Suppressor macrophage treated with lipopolysaccharide for 1 hour (primary cell): ENCODE measurements at places on chromosomes 5 and 9.

- DNase-seq: no peak
Observed at GRCh38 chr9:68728731-68729130, 23.7 kb downstream of the PIP5K1B start.

DNA sequence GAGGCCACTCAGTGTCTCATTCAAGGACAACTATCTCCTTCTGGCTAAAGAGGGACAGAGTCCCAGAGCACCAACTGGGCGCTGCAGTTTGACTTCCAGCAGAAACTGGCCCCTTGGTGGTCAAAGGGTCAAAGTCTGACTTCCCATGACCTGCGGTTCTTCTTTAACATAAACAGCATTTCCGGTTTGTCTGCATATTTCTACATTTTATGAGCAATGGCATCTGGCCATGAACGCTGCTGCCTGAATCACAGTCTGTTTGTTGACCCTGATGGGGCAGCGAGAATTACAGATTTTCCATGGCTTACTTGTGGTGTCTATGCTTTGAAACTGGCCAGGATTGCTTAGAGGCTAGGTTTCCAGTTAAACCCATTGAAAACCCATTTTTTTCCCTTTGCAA lies 1.3 kb downstream of the TNFSF15 start:
- peak; percentile 31 for DNase-seq

- no peak for DNase-seq
Observed at GRCh38 chr5:89187883-89188465, 305.0 kb upstream of the MEF2C start.

- DNase-seq: no peak
Observed at GRCh38 chr9:105447386-105447813, 434 bp upstream of the FSD1L start.

DNA sequence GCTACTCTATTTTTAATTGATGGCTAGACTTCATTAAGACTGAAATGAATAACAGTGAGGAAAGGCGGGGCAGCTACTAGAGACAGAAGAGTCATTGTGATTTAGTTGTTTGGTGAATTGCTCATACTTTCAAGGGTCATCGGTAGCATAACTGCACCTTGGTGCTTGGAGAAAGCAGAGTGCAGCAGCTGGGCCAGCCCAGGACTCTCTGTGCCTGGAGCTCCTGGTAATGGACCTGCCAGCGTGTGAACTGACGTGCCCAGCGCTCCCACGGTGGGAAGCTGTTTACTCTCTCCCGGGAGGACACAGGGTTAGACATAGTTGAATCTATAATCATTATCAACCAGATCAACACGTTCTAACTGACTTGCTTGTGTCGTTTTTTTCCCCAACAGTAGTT lies 42.9 kb downstream of the LURAP1L start:
- DNase-seq: no peak

- DNase-seq: no peak
Observed at GRCh38 chr9:86983620-86984259, 36.4 kb upstream of the GAS1 start.

GRCh38 chr5:68187268-68188055 lies 28.1 kb upstream of the PIK3R1 start:
- no peak for DNase-seq

DNA sequence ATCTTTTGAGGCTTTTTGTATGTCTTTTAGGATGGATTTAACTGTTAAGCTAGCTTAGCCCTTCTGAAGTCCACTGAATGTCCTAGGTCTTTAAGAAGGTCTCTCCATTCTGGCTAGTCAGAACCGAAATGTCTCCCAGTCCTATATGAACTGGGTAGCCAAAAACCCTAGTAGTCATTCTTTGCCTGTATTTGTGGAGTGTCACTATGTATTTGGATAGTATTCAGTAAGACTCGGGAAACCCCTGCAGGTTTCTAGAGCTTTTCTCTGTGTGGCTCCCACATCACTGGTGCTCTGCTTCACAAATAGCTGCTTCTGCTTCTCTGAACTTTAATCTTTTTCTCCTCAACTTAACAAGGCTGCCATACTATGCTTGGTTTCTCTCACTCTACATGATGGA lies 68.0 kb downstream of the RIC1 start:
- no peak for DNase-seq

DNA sequence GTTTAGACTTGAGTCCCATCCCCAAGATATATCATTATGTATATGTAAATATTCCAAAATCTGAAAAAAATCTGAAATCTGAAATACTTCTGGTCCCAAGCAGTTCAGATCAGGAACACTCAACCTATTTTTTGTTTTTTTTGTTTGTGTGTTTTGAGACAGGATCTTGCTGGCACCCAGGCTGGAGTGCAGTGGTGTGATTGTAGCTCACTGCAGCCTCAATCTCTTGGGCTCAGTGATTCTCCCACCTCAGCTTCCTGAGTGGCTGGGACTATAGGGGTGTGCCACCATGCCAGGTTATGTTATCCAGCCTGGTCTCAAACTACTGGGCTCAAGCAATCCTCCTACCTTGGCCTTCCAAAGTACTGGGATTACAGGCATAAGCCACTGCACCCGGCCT lies 50.7 kb upstream of the TRAF1 start:
- DNase-seq: no peak

GRCh38 chr5:16313761-16314160 lies 134.2 kb upstream of the MARCHF11 start:
- DNase-seq: no peak

DNA sequence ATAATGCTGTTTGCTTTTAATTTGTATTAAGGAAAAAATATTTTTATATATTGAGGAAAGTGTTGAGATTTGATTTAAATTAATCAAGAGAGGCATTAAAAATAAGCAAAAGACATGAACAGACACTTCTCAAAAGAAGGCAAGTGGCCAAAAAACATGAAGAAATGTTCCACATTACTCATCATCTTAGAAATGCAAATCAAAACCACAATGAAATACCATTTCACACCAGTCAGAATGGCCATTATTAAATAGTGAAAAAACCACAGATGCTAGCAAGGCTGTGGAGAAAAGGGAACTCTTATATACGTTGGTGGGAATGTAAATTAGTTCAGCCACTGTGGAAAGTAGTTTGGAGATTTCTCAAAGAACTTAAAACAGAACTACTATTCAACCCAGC lies 45.9 kb downstream of the RANBP17 start:
- peak; percentile 21 for DNase-seq

DNA sequence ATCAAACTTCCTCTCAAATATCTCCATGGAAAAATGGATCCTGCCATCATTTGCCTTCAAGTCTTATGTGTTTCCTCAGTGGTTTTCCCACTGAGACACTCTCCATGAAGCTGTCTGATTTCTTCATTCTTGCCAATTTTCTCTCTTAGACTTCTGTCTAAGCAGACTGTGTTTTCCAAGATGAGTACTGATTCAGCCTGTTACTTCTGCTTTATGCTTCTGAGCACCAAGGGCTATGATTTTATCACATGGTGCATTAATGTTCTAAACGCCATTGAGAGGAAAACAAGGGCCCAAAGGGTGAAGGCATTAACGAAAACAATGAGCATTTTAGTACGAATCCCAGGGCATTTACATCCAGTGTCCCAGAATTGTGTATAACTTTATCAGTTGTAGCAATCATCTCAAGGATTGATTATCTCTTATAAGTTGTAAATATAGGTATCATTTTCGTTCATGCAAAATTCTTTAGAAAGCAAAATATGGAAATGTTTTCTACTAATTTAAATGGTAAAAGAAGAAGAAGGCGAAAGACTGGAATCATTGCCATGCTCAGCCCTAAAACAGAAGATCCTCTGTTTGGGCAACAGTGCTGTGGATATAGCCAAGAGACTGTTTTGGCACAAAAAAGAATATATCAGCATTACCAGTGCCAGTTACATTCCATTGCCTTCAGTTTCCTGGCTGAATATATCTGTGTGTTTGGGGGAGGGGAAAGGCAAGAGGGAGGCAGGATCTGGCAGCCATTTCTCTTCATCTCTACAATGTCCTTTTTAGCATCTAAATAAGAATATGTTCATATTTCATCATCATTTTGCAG lies 537.6 kb downstream of the ANXA1 start:
- peak; percentile 1 for DNase-seq

GRCh38 chr5:96649681-96650540 lies 12.3 kb upstream of the CAST start:
- no peak for DNase-seq

GRCh38 chr5:82497242-82497641 lies 219.1 kb upstream of the RPS23 start:
- no peak for DNase-seq

GRCh38 chr5:97840643-97841042 lies 657.6 kb upstream of the RIOK2 start:
- no peak for DNase-seq

DNA sequence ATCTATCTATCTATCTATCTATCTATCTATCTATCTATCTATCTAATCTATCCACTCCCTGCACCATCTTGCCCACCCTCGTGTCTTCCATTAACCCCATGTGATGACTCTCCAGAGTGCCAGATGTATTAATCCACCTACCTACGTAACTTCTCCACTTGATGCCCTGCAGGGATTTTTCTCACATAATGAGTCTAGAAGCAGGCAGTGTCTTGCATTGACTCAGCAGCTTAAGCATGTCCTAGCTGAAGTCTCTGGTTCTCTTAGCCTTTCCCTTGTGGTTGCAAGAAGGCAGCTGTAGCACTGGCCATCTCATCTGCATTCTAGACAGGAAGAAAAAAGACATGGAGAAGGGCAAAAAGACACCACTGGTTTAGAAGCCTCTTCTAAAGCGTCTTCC lies 96.7 kb upstream of the ALDH1B1 start:
- DNase-seq: no peak

DNA sequence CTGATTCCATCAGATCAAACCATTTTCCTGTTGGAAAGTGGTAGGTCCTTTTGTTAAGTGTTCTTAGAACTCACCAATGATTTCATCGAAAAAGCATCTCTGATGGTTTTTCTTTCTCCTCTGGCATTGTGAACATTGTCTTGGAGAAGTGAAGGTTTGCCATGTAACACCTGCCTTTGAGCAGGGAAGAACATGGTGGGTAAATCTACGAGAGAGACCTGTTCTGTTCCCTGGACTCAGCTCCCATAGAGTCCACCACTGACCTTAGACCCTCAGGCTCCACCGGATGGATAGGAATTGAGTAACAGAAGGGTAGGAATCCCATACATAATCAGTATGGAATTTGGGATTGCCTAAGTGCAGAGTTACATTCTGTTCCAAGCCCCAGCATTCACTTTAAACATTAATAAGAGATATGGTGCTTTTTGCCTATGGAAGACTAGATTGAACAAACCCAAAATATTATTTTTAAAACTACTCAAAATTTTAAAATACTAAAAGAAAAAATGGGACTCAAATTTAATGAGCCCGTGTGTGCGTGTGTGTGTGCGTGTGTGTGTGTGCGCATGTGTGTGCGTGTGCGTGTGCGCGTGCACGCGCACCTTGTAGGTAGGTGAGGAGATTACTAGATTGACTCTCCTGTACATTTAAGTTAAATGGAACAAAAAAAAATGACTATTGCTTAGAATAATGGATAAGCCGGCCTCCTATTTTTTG lies 92.0 kb downstream of the C9orf152 start:
- no peak for DNase-seq

- DNase-seq: no peak
Observed at GRCh38 chr9:127393645-127394044, 3.3 kb upstream of the SLC2A8 start.

- peak; percentile 66 for DNase-seq
Observed at GRCh38 chr5:171757853-171758535, 27.6 kb upstream of the SMIM23 start.

DNA sequence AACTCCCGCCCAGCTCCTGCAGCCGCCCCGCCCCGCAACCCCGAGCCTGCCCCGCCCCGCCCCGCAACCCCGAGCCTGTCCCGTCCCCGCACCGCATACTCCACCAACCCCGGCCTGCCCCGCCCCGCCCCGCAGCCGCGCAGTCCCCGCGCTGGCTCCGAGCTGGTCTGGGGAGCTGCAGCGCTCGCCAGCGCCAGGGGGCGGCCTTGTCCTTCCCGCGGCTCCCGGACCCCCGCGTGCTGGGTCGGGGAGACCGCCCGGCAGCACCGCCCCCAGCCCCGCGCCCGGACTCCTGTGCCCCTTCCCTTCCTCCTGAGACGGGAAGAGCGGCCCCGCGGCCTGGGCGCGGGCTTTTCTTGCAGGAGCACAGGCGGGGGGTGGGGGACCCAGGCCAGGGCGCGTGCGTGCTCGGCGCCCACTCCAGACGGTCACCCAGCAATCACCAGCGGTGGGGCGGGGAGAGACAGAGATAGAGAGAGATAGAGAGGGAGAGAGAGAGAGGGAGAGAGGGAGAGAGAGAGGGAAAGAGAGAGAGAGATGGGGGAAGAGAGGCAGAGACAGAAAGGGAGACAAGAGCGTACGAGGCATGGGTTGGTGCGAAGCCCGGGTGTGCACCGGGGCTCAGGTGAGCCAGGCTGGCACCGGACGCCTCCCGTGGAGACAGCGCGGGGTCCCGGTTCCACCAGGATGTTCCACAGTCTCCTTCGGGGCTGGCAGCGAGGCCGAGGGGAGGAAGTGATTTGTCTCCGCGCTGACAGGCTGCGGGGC lies 14.7 kb upstream of the TMEM250 start:
- DNase-seq: peak; percentile 33

DNA sequence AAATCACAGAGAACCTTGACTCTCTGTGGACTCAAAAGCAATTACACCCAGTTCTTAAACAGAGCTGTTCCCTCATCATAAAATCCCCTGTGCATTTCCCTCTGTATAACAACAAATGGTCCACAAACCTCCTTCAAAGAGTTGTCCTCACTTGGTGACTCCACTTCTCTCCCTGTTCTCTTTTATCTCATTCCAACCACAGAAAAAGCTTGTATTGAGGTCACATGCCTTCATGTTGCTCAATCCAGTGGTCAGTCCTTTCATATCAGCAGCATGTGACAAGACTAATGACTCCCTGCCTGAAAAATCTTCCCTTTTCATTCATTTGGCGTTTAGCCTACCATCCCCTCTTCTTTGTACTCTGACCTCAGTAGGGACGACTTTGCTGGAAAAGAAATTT lies 158.0 kb downstream of the DEPDC1B start:
- DNase-seq: peak; percentile 93

- DNase-seq: peak; percentile 21
Observed at GRCh38 chr5:140312791-140313189, 9.9 kb upstream of the PFDN1 start.

GRCh38 chr9:25472681-25473080 lies 205.6 kb downstream of the TUSC1 start:
- DNase-seq: no peak

- DNase-seq: no peak
Observed at GRCh38 chr5:157709346-157709745, 21.9 kb upstream of the THG1L start.

DNA sequence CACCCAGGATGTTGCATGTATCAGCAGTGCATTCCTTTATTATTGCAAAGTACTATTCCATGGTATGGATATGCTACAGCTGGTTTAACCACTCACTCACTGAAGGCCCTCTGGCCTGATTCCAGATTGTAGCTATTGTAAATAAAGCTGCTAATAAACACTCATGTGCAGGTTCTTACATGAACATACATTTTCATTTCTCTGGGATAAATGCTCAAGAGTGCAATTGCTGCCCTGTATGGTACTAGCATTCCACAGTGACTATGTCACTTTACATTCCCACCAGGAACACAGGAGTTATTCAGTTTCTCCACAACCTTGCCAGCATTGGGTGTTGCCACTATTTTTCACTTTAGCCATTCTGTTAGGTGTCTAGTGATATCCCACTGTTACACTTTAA lies 267.6 kb downstream of the SPOCK1 start:
- no peak for DNase-seq

GRCh38 chr9:123049589-123050222 lies 16.2 kb downstream of the GPR21 start:
- DNase-seq: no peak

GRCh38 chr9:109880276-109881169 lies 100.5 kb downstream of the PALM2AKAP2 start:
- peak; percentile 53 for DNase-seq
